ENCODE measurements at places on chromosomes 5 and 9.

- no peak for DNase-seq
These were observed 256.2 kb downstream of the ARHGAP26 start for GRCh38 chr5:143026380-143026779.

DNA sequence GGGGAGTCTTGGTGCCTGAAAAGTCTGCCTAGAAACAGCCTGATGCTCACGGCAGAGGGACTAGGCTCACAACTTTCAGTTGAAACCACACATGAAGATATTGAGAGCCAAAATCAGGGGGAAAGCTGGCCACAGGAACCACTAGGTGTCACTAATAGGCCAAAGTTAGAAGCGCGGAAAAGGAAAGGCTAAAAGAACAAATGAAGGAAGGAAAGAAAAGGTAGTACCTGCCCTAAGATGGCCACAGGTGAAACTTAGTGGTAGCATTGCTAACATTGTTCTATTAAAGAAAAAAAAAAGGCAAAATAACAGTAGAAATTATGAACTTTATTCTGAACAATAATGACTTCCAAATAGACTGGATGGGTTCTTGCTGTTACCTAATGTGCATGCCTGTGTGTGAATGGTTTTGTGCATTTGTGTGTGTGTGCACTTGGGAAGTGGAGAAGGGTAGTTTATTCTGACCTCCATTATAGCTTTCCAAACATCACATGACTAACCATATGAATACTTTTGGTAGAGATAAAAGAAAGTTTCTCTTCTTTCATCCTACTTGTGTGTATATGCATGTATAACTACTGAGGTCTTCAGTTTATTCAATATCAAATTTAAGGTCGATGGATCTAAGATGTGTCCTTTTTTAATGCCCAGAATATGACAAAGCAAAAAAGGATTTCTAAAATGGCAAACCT lies 2.1 kb upstream of the RFESD start:
- peak; percentile 64 for DNase-seq

- DNase-seq: peak; percentile 64
These were observed 166.4 kb downstream of the FAM170A start for GRCh38 chr5:119795768-119796167.

- DNase-seq: no peak
These were observed 493.7 kb downstream of the ZNF608 start for GRCh38 chr5:124252747-124253146.

GRCh38 chr5:133753856-133754255 lies 141.5 kb upstream of the FSTL4 start:
- no peak for DNase-seq

DNA sequence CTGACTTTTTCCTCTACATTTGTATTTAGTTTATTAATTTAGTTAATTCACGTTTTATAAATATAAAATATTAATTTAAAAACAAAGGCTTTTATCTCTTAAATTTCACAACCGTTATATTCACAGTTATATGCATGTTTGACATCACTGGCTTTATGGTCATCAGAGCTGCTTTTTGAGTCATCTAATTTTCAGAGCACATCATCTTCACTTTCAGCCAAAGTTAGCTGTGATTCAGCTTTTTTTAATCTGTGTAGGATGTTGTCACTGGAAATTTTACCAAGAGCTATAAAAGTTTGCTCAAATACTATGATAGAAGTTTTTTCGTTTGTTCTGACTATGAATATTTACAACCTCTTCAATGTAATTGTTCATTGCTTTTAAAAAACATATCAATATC lies 12.4 kb downstream of the CDC37L1 start:
- peak; percentile 76 for DNase-seq

- DNase-seq: no peak
These were observed 157.9 kb downstream of the KDM4C start for GRCh38 chr9:6915635-6916034.

GRCh38 chr5:160556846-160557245 lies 135.2 kb downstream of the PTTG1 start:
- DNase-seq: no peak

DNA sequence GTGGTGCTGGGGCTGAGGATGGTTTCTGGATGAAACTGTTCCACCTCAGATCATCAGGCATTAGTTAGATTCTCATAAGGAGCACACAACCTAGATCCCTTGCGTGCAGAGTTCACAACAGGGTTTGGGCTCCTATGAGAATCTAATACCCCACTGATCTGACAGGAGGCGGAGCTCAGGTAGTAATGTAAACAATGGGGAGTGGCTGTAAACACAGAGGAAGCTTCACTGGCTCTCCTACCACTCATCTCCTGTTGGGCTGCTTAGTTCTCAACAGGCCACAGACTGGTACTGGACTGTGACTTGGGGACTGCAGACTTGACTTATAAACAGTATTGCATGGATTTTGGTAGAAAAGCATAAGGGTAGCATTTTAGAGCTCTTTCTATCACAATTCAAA lies 870.7 kb upstream of the CDH10 start:
- DNase-seq: no peak

DNA sequence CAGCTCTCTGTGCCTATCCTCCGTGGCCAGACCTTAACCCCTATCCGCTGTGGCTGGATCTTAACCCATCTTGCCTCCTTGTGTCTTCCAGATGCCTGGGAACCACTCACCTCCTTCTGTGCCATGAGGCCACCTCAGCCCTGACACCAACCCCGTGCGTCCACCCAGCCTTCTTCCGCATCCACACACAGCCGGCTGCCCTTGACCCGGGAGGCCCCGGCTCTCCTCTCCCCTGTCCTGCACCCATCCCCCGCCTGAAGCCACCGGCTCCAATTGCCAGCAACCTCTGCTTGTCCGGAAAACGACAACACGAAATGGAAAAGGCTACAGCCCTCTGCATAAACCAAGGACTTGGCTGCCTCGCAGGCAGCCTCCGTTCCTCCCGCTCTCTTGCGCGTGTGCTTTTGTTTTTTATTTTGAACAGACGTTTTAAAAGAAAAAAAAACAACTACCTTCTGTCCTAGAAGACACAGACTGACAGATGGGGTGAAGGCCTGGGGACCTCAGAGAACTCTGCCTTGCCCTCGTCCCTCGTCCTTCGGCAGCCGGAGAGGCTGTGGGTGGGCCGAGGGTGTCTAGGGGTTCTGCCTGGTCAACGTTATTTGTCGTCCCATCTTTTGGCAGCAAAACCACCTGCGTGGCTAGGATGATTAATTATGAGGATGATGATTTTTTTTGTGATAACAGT lies 32.5 kb upstream of the HMCN2 start:
- DNase-seq: no peak

GRCh38 chr5:132771503-132771998 lies 5.5 kb downstream of the SEPTIN8 start:
- DNase-seq: peak; percentile 86

- DNase-seq: no peak
These were observed 60.3 kb upstream of the PARP8 start for GRCh38 chr5:50606179-50606578.

DNA sequence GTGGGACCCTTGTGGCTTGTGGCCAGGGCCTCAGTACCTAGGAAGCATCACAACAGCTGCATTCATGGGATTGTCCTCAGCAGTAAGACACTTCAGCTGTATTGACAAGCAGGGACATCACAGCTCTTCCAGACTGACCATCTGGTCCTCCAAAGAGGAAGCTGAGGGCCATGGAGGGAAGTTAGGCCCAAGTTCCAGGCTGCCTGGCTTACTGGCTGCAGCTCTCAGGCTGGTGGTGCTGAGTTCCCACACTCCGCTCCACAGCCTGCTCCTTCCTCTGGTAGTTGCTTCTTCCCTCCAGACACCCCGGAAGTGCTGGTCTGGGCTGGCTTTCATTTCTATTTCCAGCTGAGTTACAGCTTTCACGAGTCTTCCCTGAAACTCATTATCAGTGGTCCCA lies 5.7 kb upstream of the STING1 start:
- DNase-seq: no peak

- DNase-seq: peak; percentile 73
These were observed 104.8 kb upstream of the ERCC6L2 start for GRCh38 chr9:95770653-95771131.

DNA sequence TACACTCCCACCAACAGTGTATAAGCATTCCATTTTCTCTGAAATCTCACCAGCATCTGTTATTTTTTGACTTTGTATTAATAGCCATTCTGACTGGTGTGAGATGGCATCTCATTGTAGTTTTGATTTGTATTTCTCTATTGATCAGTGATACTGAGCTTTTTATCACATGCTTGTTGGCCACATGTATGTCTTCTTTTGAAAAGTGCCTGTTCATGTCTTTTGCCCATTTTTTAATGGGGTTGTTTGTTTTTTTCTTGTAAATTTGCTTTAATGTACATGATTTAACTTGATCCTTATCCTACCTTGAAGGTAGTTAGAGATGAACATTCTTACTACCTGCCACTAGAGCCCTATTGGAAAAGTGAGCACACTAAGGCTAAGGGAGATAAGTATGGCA lies 151.2 kb upstream of the KIF2A start:
- DNase-seq: no peak

GRCh38 chr9:134306636-134307600 lies 19.3 kb upstream of the RXRA start:
- no peak for DNase-seq

DNA sequence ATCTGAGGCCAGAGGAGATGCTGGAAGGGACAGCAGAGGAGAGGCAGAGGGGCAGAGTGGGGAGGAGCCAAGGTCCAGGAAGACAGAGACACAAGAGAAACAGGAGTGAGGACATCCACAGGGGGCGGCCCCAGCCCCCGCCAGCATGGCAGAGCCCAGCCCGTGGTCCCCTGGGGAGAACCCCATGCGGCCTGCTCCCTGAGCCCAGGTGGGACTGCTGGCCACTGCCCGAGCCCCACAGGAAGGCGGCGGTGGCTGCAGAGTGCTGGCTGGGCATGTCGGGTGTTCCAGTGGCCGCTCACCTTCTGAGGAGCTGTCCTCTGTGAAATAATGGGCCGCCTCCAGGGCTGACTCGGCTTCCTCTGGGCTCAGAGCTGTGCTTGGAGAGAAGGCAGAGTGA lies 8.9 kb upstream of the MRNIP start:
- DNase-seq: no peak

DNA sequence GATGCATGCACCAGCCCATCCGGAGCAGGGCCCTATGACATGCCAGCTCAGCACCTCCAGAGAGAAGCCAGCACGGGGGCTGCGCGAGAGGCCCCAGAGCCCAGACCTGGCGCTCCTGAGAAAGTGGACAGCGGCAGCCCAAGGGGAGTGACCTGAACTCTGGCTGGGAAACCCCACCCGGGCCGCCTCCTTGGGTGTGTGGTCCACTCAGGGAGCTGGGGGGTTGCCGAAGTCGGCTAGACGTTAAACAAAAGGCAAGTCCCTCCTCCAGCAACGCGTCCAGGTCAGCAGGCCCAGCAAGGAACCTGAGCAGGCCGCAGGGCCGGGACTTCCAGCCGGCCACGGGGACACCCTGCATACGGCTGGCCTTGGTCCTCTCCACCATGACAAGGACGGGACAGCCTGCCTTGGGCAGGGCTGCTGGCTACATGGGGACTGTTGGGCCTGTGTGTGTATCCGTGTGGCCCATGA lies 35.7 kb downstream of the NACC2 start:
- no peak for DNase-seq

GRCh38 chr5:113132564-113132963 lies 156.0 kb downstream of the DCP2 start:
- DNase-seq: no peak

- DNase-seq: no peak
These were observed 97.2 kb downstream of the TRIO start for GRCh38 chr5:14240359-14240758.

DNA sequence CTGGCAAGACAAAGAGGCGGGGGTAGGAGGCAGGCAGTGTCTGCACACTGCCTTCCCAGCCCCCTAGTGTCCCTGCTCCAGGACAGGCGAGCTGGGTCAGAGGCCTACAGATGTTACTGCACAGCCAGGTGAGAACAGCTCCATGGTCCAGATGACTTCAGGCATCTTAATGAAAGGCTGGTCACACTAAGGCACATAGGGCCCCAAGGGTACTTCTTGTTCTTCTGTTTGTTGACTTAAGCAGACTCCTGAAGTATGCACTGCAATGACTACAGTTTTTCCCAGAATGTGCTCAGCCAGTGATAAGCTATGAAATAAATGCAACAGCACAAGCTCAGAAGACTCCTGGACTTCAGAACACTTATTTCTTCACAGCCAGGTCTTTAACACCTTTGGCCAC lies 27.4 kb downstream of the ATPSCKMT start:
- DNase-seq: peak; percentile 5

DNA sequence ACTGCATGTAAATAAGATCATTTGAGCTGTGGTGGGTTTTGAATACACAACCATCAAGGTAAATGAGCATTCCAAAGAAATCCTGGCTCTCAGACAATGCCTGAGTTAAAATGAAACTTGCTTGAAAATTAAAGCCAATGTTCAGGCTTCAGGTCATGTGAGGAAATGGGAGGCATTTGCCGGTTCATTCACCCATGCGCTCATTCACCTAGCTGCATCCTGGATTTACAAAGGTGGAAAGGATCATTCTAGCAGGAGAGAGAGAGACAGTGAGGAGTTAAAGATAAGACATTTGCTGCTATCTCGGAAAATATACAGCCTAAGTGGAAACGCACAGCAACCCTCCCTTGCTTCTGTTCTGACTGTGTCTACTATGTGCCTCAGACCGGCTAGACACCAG lies 143.8 kb upstream of the KLF4 start:
- no peak for DNase-seq

DNA sequence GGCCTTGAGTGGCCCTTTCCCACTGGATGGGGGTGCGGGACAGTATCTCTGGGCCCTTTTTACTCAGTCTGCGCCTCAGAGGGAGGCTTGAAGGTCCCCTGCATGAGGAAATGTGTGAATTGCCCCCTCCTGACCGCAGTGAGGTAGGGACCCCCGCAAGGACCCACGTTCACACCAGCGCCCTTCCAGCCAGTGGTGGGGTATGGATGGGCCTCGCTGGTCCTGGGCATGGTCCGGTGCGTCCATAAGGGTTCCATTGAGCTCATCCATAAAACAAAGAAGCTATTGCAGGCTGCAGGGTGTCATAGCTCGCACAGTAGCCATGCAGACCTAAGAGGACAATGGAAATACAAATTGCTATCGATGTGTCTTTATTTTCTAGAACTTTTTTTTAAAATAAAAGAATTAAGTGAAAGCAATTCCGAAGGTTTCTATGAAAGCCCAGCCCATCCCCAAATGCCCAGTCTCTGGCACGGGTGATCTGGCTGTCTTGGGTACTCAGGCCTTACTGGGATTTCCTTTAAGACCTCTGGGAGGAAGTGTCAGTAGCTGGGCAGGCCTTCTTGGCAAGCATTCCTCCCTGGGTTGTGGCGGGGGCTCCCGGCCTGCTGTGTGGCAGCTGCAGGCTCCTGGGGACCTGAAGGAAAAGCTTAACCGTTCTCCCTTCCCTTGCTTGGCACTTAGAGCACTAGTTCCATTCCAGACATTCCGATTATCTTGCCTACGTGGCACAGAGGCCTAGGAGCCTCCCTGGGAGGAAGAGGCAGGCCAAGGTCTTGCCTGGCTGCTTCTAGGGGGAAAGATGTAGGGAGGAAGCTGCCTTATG lies 1.5 kb upstream of the SEMA5A start:
- DNase-seq: peak; percentile 69

DNA sequence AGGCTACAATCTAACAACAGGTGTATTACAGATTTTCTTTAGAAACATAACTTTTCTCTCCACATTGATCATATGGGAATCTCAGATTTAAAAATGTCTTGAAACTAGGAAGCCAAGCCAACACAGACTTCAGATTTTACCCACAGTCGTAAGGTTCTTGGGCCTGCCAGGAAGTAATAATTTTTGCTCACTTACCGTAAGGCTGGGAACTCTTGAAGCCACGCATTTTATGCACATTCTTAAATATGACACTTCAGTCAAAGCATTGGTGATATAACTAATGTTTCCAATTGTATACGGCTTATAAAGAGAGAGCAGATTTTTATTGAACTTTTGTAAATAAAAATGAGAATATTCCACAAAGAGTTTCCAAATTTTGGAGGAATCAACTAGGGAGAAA lies 328.9 kb upstream of the TRPC7 start:
- no peak for DNase-seq

- no peak for DNase-seq
These were observed 13.8 kb downstream of the ST8SIA4 start for GRCh38 chr5:100889165-100889743.
